Kidney capillary endothelial cell (primary cell): ENCODE measurements at places on chromosomes 4 and X.

GRCh38 chr4:52664479-52664878 is 5.4 kb upstream of the USP46 start:
- DNase-seq = no peak

- no peak for DNase-seq
These were observed 31.9 kb downstream of the ADRA2C start for GRCh38 chr4:3797831-3798790.

DNA sequence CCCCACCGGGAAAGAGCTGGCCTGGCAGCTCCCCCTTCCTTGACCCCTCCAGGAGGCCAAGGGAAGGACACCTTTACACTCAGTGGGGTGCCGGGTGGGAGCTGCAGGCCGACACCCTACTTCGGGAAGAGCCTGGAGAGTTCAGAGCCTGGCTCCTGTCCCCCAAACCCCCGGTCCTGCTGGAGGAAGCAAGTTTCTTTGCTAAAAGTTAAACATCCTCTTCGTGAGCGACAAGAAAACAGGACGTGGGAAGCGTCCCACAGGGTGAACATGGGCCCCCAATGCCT is 2.4 kb upstream of the FTSJ1 start:
- DNase-seq = no peak

GRCh38 chr4:62135565-62136156 is 935.5 kb downstream of the ADGRL3 start:
- peak; percentile 23 for DNase-seq

DNA sequence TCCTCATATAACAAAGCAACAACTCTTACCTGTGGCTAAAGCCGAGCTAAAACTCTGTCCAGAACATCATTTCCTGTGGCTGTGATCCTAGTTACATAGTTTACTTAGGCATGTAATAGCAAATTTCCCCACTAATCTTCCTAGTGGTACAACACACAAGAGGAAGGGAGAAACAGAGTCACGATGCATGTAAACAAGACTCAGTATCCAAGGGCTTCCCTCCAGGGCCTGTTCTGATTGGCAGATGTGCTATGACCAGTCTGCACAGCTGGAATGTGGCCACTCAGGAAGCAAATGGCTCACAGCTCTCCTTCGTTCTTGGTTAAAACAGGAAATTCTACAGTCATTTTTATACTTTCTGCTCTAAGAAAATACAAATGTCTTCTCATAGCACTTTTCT is 49.2 kb upstream of the PRSS48 start:
- DNase-seq = peak; percentile 69

- DNase-seq = no peak
These were observed 189.1 kb downstream of the SPCS3 start for GRCh38 chr4:176508780-176509331.

- no peak for DNase-seq
These were observed 121.9 kb upstream of the DMD start for GRCh38 chrX:33333271-33333670.

GRCh38 chrX:10326578-10326977 is 169.8 kb downstream of the CLCN4 start:
- no peak for DNase-seq

DNA sequence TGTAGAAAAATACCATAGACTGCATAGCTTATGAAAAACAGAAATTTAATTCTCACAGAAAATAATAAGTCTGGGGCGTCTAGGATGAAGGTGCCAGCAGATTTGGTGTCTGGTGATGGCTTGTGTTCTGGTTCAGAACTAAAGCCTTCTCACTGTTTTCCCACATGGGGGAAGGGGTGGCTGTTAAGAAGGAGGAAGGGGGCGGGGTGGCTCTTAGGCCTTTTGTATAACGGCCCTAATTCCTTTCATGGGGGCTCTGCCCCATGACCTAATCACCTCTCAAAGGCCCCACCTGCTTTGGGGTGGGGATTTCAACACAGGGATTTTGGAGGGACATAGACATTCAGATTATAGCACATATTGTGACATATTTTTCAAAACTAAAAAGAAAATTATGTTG is 173.2 kb upstream of the TECRL start:
- no peak for DNase-seq

GRCh38 chrX:106168107-106168506 is at the start of gene PWWP3B:
TSS of gene PWWP3B (plus strand) at chrX:106168305. CDS start at chrX:106205433, 37,128 bp downstream.
- DNase-seq = no peak

GRCh38 chrX:99901091-99901490 is 509.0 kb downstream of the PCDH19 start:
- DNase-seq = no peak

DNA sequence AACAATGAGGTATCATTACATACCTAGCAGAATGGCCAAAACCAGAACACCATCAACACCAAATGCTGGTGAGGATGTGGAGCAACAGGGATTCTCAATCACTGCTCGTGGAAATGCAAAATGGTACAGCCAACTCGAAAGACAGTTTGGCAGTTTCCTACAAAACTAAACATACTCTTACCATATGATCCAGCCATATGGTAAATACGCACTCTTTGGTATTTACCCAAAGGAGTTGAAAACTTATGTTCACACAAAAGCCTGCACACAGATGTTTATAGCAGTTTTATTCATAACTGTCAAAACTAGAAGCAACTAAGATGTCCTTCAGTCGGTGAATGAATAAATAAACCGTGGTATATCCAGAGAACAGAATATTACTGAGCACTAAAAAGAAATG is 7.8 kb downstream of the CASP3 start:
- no peak for DNase-seq

DNA sequence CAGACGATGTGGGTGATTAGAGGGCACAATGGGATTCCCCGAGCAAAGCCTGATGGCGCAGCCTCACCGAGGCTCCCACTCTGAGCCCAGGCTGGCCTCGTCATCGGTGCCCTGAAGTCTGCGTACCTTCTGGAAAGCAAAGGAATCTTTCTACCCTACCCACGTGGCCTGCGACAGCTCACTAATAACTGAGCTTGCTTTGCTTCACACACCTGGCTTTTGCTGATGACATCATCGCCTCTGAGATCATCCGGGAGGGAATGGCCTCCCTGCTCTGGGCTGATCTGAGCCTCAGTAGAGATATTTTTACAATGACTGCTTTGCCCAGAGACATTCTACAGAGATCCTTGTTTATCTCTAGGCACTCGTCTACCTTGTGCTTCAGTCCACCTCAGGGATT is 45.4 kb upstream of the PDLIM3 start:
- no peak for DNase-seq

DNA sequence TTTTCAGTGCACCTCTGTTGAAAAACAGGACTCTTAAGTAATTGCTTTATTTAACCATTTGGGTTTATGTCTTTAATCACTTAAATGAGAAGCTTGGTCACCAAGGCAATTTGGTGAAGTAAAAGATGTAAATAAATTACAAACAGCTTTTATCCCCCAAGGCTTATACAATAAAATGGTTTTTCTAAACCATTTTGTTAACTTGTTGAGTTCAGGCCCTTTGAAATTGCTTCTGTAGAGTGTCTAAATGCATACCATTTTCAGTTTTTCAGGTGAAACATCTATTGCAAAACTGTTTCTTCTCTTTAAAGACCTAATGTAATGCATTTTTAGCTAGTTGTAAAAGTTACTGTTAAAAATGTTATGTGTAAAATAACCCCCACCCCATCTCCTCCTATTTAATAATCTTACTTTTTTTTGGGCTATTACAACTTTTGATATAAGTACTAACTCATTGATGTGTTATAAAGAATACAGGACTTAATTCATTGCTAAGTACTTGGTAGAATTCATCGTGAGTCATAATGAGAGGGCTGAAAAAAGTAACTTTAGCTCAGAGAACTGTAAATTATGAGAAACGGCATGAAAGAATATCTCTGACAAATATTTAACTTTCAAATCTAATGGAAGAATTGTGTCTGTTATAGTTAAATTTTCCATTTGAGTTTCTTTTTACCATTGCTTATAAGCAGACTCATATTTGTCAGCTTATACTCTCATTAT is 4.5 kb downstream of the RAPGEF2 start:
- peak; percentile 12 for DNase-seq

- DNase-seq = peak; percentile 34
These were observed 242.0 kb downstream of the BCOR start for GRCh38 chrX:39855748-39856129.

DNA sequence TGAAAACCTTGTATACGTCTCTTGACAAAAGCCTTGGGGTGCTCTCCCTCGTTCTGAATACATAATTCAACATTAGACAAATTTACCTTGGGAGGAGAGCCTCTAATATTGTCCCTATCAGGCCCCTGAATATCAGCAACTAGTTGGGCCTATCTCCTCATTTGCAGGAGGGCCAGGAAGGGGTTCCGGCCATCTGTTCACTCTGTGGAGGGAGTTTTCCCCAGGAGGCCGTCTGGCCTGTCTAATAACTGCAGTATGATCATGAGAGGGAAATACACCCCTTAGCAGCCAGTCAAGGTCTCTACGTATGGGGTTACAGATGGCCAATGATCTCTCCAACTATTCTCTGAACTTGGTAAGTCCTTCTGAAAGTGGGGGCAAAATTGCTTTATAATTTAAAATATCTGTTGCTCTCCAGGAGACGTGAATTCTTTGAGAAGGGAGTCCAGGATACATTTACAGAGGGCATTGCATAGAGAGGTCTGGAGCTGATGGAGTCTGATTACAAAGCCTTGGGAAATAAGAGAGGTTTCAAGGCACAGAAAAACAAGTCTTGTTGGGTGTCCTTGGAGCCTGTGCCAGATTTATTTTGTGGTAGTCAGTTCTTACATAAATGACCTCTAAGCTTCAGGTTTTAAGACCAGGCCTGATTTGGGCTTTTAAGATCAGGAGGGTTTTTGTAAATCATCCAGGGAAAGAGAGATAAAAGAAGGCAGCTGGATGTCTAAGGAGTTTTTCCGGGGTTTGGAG is 48.2 kb upstream of the UXT start:
- DNase-seq = no peak

- DNase-seq = no peak
These were observed 45.7 kb upstream of the HMX1 start for GRCh38 chr4:8917321-8917811.

DNA sequence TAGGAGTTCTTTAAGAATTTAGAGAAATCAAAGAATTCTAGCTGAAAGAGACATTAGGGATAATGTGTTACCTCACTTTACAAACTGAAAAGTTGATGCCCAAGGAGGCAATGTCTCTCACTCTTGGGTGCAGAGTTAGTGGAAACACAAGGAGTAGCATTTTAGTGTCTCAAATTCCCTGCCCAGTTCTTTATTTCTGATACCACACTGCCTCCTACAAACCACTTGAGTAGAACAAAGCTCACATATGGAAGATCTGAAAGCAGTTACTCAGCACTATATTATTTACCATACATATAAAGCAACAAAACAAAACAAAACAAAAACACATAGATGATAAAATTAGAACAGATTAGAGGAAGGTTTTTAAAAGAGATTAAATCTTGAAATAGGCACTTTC is 124.2 kb downstream of the REELD1 start:
- DNase-seq = no peak

DNA sequence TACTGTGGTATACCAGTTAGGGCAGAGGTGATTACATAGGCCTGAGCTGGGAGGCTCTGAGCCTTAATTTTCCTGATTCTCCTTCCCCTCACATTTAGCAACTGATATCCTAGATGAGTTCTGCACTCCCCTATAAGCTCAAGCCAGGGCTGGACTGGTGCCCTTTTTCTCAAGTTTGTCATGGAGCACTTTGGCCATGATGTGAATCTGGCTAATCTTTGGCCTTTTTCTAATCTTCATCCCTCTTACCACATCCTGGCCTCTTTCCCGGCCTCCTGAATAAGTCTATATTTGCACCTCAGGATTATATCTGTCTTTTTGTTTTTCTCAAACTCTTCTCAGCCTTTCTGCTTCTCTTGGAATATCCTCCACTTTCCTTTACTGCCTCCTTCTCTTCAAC is 10.9 kb upstream of the LAS1L start:
- no peak for DNase-seq

DNA sequence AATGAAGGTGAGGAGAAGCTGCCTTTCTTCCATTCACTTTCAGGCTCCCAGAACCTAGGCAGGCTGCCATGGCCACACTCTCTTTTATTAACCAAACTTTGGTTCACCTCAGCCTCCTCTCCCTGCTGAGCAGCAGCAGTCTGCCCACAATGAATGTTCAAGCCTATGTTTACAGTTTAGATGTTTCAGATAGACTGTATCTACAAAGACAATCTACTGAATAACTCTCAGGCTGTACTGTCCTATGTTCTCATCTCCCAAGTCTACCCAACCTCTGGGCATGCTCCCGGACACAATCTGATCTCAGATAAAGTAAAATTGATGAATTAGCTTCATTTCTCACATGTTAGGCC is 59.2 kb upstream of the TMEM164 start:
- no peak for DNase-seq

DNA sequence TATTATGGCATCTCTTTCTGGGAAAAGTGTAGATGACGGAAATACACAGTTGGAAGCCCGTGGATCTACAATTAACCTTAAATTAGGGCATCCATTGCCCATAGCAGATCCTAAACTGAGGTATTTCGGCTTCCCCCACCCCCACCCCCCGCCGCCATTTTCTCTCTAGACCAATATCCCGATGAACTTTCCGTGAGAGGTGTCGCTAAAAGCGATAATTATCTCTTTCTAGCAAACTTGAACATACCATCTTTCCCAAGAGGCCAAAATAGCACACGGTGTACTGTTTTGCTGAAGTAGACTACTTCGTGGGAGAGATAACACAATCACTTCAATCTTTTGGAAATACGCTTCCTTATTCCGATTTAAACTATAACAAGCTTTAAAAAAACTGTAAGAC is 554 bp downstream of the KLHL15 start:
- no peak for DNase-seq

- no peak for DNase-seq
These were observed 286.9 kb downstream of the ZNF674 start for GRCh38 chrX:46258356-46258755.

- DNase-seq = no peak
These were observed 210.7 kb upstream of the PRPS2 start for GRCh38 chrX:12580548-12580947.

- DNase-seq = peak; percentile 4
These were observed 112.0 kb upstream of the TTC29 start for GRCh38 chr4:147057611-147058190.

DNA sequence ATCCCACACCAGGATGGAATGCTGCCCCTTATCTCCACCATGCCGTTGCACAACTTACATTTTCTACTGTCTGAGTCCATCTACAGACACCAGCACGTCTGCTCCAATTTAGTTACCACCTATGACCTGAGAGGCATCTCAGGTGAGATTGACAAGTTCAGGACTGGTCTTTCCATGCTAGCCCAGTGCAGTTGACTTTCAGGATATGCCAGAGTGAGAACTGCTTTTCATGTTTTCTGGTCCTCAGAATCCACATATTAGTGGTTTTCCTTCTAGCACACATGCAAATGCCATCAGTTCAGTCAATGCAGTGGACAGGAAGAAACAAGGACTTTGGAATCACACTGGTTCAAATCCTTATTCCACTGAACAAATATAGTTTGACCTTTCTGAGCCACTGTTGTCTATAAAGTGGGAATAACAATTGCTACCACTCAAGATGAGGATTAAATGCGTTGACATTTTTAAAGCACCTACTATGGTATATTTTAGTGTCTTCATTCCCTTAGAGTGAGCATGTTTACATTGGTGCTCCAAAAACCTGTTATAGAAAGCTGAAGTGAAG is 38.1 kb upstream of the ANXA3 start:
- DNase-seq = no peak

- no peak for DNase-seq
These were observed 16.8 kb downstream of the RS1 start for GRCh38 chrX:18654875-18655836.
